ENCODE measurements at places on chromosomes 3 and 15.

- no peak for DNase-seq
Measured at GRCh38 chr3:13217736-13218540, 144.7 kb upstream of the IQSEC1 start.

DNA sequence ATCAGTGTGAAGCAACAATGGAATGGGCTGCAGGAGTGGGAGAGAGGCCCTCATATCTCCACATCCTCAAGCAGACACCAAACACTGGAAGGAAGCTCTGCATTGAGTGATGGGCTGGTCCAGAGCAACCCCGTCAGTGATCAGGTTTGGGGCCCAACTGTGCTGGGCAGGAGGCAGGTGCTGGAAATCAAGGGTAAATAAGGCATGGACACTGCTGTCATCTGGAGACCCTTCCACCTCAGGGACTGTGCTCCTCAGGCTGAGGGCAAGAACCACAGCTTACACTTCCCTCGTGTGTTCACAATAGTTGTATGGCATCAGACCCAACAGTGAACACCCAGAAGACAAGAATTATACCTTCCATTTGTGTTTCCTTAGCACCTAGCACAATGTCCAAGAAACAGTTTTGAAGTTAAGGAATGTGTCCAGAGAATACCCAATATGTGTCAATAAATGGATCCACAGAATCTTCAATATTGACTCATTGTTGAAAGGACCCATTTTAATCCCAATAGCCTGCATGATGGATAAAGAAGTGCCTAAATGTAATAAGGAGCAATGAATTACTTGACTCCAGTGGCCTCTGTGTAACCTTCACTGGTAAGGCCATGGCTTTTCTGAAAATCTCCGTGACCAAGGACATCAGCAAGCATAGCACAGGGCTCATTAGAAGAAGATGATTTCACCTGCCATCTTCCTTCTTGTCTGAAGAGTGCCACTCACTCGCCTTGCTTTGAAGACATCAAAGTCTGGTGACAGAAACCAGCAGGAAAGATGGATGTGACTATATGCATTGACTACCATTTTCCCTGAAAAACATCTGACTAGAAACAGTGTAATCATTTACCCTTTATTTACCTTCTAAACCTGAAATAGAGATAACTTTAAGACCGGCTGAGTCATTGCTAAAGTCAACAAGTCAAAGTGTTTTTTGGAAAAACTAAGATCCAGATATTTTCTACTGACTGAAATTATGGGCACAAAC lies 7.0 kb upstream of the AHSG start:
- no peak for DNase-seq

GRCh38 chr3:188943591-188943990 lies 228.2 kb upstream of the TPRG1 start:
- DNase-seq = no peak

- DNase-seq = no peak
Measured at GRCh38 chr3:173719585-173719984, 322.0 kb downstream of the NLGN1 start.

DNA sequence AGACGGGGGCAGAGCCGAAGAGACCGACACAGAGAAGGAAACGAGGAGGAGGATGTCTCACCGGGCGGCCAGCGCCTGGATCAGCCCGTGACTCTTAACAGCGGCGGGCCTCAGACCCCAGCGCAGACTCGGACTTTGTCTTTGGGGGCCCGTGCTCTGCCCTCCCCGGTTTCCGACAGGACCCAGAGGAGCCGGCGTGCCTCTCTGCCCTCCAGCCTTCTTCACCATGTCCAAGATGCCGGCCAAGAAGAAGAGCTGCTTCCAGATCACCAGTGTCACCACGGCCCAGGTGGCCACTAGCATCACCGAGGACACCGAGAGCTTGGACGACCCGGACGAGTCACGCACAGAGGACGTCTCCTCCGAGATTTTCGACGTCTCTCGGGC lies 1.0 kb downstream of the TSC22D2 start:
- no peak for DNase-seq

- DNase-seq = no peak
Measured at GRCh38 chr3:130626049-130626448, 109.1 kb downstream of the COL6A6 start.

DNA sequence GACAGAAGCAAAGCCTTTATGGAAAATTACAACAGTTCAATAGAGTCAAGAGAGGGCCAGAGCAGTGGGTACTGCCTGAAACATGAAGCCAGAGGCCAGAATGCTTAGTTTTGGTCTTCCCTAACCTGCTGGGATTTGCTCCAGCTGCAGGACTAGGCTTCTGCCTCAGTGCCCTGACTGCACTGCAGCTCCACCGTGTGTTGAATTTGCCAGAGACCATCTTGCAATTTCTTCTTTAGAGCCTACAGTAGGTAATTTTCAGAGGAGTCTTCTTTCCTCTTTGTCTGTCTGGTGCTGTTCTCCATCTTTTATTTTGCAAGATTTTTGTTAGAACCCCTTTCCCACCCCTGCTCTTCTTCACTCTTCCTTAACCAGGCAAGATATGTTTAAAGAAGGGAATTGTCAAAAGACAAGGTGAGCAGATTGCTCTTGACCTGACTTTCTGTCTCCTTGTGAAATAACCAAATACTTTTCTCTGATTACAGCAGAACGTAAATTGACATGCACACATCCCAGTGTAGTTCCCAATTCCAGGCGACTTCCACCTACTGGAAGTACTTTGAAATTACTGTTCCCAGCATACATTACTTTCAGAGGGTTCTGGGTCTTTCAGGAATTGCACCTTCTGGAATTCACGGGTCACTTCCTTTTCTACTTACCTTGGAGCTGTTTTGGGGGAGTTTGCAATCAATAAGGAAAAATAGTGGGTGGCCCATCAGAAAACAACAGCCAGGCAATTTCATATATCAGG lies 161.2 kb downstream of the MINAR1 start:
- DNase-seq = no peak

DNA sequence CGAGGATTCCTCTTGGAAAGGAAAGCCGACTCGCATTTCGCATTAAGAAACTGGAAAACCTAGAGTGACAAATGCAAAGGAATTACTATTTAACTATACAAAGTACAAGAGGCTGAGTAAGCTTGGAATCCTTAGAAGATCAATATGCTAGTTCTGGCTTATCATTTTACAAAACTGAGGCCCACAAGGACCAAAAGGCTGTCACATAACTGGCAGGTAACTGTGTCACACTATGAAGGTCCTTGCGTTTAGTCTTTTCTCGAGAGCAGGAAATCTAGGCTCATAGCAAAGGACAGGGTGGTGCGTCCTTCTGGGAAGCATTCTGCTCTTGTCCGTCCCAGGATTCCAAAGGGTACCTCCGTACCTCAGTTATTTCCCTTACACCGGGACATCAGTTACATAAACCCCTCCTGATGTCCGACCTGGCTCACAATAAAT lies 629 bp downstream of the RPL24 start:
- DNase-seq = no peak

GRCh38 chr3:69219101-69219708 lies 96.8 kb upstream of the LMOD3 start:
- DNase-seq = no peak

DNA sequence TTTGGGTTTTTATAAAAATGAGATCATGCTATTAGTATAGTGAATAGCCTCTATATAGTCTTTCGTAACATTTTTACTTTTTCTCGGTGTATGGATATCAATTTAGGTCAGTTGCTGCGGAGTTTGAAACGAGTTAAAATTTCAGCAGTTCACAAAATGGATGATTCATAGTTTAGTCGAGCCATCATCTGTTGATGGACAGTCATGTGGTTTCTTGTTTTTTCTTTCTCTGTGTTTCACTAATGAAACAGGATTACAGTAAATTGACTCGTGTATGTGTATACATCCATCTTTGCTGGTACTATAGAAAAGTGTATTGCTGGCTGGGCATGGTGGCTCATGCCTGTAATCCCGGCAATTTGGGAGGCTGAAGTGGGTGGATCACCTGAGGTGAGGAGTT lies 106.8 kb downstream of the IGF1R start:
- DNase-seq = no peak

- no peak for DNase-seq
Measured at GRCh38 chr15:82159922-82160321, 102.6 kb downstream of the EFL1 start.

DNA sequence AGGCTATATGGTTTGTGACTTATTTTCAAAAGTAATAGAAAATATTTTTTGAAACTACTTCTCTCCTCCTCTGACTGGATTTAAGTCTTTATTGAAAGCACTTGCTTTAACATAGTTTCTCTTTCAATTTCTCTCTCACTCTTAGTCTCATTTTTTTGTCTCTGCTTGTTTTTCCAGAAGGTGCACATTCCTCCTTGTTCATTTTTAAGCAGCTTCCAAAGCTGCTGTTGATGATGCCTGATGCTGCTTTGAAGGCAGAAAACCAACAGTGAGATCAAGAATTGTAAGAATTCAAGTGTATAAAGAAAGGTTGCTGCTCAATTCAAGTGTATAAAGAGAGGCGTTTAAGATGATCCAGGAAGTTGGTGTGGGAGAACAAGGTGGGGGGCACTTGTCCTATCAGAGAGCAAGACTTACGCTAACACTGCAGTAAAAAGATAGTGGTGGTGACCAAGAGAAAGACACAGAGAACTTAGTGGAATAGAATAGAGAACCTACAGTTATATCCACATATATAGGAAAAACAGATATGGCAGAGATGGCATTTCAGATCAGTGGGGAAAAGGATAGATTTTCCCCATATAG lies 12.1 kb downstream of the NR2C2 start:
- no peak for DNase-seq

DNA sequence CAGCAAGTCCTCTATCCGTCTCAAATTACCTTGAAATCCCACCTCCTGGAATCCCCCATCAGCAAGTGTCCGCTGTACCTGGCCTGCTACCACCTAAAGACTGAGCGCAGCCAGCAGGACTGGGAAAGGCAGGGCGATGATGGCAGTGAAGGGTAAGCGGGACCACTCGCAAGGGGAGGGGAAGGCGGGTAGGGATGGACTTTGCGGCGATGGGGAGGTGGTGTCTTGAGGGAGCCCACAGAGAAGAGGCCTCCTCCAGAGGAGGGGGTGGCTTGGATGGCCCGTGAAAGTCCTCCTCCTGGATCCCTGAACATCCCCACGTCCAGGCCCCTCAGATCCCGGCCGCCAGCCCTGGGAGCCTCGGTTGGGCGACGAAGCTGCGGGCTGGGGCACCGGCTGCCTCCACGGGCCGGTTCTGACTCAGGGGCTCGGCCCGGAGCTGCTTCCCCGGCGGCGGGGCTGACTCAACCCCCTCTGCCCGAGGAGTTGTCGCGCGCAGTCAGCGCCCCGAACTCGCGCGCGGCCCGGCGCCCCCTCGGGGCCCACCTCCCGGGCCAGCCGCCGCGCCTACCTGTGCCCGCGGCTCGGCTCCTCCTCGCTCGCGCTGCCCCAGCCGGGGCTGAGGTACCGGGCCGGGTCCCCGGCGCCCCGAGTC lies 512 bp downstream of the LARP6 start:
- no peak for DNase-seq

GRCh38 chr3:128863560-128863959 lies 15.9 kb upstream of the ACAD9 start:
- no peak for DNase-seq

DNA sequence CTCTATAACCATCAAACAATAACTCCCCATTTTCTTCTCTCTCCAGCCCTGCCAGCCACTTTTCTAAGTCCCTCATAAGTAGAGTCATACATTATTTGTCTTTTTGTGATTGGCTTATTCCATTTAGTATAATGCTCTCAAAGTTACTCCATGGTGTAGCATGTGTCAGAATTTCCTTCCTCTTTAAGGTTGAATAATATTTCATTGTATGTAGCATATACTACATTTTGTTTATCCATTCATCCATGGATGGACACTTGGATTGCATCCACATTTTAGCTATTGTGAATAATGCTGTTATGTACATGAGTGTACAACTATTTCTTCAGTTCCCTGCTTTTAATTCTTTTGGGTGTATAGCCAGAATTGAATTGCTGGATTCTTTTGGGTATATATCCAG lies 138.4 kb downstream of the ATG7 start:
- no peak for DNase-seq

- DNase-seq = no peak
Measured at GRCh38 chr3:178456621-178457285, 79.5 kb upstream of the KCNMB2 start.

DNA sequence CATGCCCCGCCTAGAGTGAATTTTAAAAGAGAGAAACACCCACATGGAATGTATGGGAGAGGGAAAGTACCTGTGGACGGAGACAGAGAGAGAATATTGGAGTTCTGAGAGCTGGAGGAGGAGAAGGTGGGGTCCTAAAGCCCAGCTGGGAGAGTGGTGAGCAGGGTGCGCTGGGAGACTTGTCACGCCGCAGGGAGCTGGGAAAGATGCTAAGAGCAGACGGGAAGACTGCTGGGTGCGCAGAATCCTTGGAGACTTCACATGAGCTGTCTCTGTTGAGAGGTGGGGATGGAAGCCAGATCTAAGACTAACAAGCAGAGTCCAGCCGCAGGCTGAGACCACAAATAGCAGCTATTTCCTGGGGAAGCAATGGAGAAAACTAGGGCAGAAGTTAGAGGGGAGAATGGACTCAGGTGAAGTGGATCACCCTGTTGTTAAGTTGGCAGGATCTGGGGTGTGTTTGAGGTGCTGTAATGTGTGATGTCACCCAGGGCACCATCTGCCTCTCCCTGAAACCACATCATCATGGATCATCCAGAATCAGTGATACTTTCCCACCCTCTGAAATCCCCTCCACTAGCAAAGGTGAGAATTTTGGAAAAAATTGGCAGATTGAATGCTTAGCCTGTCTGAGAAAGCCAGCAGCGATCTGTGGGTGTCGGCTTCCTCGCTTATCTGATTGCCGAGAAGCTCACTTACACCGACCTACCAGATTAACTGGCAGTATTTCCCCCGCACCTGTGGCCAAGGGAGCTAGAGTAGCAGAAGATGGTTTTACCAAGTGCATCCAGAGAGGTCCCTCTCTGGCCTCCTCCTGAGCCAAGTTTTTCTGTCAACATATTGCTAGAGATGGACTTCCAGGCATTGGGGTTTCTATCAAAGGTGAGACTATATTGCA lies 174.8 kb upstream of the BHLHE40 start:
- DNase-seq = no peak

DNA sequence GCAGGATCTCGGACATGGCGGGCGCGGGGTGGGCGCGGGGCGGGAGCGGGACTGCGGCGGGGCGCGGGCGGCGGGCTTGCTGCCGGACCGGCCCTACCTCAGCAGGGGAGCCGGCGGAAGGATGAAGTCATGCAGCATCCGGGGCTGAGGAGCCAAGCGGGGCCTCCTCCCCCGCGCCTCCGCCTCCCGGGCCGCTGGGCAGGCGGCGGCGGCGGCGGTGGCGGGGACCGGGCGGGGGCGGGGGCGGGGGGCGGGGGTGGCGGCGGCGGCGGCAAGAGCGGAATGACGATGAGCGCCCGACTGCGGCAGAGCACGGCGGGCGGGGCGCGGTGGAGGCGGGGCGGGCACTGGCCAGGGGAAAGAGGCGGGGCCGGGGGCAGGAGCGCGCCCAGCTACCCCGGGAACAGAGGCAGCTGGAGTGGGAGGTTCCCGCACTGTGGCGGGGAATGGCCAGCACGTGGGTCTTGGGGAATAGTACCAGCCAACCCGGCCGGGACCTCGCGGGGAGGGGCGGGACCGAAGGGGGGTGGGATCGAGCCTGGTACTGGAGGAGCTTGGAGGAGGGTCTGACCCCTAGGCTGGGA lies at the start of gene CAMK2N2:
TSS of gene CAMK2N2 (minus strand) at position 284 of the 584 bp plus-strand sequence. CDS start at position 16, 268 bp downstream.
- no peak for DNase-seq
